ENCODE measurements at places on chromosomes 3 and 15.

- peak; percentile 61 for DNase-seq
Measured at GRCh38 chr3:149783576-149783975, 8.8 kb downstream of the ANKUB1 start.

- DNase-seq: no peak
Measured at GRCh38 chr3:120420928-120421551, 29.8 kb downstream of the FSTL1 start.

GRCh38 chr3:54966979-54967378 is 39.1 kb upstream of the LRTM1 start:
- DNase-seq: no peak

DNA sequence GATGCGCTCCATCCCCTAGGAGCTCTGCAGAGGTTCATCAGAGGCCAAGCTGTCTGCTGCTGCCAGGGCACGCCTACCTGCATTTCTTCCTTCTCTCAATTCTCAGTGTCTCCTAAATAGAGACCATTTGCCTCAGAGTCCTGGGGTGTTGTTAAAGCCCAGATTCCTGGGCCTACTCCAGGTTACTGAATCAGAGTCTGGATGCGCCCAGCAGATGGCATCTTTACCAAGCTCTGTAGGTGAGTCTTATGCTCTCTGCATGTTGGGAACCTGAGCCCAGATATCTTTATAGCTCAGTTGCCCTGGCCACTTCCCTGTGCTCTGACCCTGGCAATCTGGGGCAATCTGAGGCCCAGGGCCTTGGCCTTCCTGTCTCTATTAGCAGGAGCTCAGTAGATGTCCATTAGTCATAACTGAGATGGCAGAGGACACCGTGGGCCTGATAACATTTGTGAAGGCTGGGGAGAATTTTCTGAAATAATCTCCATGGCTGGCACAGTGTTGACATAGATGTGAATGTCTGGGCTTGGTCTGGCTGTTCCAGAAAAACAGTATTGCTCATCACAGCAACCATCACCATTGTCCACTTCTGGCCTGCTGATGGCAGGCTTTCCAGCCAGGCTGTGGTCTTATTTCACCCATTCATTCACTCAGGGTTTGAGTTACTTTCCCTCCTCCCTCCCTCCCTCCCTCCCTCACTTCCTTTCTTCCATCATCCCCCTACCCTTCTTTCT is 13.3 kb upstream of the RBP1 start:
- DNase-seq: no peak

DNA sequence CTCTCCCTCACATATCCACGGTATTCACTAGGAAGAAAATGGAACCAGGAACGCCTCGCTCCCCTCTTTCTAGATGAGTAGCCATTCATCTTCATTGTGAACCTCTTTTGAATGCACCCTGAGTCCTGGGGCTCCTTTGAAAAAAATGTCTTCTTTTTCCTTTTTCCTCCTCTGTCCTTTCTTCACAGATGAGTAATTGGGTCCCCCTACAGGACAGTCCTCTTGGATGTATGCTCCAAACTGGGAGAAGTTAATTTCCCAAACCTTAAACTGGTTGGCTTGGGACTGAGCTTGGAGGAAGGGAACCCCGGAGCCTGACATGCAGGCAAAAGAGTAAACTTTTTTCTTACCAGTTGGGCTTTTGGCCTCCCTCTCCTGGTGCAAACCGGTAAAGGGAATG is 108.8 kb downstream of the DPH6 start:
- DNase-seq: no peak

GRCh38 chr15:39508536-39508935 is 72.3 kb upstream of the THBS1 start:
- no peak for DNase-seq

- DNase-seq: no peak
Measured at GRCh38 chr15:68972201-68973065, 42.1 kb upstream of the NOX5 start.

GRCh38 chr3:4711680-4711992 is 218.5 kb downstream of the ITPR1 start:
- no peak for DNase-seq

DNA sequence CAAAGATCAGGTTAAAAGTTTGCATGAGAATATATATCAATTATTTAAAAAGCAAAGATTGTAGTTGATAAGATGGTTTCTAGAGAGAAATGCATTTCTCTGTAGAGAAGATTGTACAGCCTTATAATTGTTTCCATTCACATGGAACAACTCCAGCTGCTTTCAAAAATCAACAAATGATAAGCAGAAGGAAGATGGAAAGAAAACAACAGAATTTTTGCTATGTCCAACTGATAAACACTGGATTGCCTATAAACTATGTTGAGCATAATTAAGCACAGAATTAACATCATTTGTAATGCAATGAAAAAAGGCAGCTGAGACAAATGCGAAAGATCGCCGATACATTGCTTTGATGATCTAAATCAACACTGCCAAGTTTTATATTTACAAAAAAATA is 89.0 kb downstream of the C3orf85 start:
- no peak for DNase-seq

Measured in NB4 (cell line).